ENCODE measurements at places on chromosomes 11 and 22.

DNA sequence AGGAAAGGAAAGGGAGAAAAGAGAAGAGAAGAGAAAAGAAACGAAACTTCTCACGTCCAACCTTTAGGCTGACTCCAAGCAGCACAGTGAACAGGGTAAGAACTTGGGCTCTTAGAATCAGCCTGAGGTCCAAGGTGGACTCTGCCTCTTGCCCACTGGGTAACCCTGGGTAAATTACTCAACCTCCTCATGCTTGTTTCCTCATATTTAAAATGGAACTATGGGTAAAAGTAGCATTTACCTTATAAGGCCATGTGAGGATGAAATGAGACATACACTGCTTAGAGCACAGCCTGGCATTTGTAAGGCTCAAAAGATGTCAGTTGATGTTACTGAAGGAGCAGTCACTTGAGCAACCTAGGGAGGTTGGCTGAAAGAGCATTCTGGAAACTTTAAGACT, 107.9 kb downstream of the C11orf58 start:
- no peak for DNase-seq

DNA sequence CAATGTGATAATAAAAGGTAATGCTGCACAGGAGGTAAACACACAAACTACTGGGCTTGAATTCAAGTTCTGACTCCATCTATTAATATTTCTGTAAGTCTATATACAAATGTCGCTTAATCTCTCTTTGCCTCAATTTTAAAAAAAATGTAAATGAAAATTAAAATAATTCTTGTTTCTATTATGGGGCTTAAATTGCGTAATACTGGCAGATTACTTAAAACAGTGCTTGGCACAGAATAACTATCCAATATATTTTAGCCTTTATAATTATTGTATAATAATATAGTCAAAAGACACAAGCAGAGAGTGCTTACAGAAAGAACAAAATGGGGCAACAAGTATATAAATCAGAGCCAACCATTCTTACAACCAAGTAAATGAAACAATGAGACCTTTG, 489.1 kb downstream of the CNTN5 start:
- no peak for DNase-seq

DNA sequence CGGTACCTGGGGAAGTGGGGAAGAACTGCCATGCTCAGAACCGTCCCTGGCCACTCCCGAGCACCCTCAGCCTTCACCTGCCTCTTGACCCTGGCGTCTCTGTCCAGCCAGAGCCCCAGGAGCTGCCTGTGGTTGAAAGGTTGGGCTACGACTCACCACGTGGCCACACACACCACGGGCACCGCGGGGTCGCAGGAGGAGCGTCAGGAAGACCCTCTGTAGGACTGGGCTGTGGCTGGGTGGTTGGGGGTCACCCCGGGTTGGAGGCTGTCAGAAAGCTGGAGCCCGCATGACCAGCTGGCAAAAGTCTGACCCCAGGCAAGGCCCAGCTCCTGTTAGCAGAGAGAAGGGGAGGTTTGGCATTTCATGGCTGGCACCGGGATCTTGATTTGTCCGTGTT, 11.5 kb downstream of the KRTAP5-5 start:
- no peak for DNase-seq

GRCh38 chr22:44448271-44448830, 49.7 kb downstream of the RTL6 start:
- no peak for DNase-seq

DNA sequence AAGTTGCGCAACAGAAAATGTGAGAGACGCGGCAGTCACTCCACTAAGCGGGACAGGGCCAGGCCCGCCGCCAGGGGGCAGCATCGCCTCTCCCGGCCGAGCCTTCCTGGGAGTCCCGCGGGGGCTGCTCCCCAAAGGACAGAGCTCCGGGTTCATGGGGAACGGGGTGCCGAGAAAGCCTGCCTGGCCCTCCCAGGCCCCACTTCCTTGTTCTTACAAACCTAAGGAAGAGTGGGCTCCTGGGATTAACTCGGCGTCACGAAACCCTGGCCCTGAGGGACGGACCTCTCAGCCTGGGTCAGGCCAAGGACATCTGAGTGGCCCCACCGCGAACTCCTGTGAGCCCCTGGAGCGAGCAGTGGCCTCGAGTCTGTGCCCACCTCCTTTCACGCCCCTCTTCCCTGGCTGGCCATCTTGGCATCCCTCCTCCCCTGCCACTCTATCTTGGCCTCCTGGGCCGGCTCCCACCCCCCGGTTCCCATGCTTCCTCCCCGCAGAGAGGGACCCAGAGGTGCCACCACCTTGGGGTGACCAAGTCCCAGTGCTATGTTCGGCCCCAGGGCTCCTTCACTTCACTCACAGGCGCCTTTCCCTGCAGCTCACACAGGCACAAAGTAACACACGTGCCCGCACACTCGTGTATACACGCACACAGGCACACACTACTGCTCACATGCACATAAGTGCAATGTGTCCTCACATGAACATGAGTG, 99.9 kb upstream of the FGF3 start:
- peak; percentile 37 for DNase-seq

DNA sequence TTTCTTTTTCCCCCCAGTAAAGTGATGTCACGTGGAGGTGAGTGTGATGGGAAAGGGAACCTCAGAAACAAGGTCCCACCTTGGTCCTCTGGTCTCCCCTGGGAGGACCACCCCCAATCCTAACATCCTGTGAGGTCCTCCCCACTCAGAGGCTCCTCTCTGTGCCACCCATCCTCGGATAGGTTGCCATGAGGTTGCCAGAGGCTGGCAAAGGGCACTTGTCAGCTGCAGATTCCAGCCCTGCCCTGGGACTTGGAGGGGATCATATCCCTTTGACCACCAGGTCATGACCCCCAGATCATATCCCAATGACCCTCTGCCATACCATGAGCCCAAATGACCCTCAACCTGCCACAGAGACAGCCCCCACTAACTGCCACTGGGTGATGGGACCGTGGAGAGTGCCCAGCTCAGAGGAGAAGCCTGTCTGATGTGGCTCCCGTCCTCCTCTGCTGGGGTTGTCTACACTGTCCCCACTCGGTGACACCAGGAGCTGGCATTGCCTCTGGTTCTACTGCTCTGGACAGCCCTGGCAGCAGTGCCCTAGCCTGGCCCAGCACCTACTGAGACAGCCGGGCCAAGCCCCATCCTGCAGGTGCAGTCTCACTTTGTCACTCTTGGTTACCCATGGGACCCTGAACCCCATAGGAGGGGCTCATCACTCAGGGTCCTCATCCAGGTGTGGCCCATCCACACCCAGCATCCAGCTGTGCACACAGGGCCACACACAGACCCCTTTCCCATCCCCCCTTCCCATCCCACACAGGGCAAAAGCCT, 90.2 kb upstream of the KCNQ1OT1 start:
- no peak for DNase-seq

GRCh38 chr11:67276781-67277230, 10.5 kb downstream of the GRK2 start:
- no peak for DNase-seq

DNA sequence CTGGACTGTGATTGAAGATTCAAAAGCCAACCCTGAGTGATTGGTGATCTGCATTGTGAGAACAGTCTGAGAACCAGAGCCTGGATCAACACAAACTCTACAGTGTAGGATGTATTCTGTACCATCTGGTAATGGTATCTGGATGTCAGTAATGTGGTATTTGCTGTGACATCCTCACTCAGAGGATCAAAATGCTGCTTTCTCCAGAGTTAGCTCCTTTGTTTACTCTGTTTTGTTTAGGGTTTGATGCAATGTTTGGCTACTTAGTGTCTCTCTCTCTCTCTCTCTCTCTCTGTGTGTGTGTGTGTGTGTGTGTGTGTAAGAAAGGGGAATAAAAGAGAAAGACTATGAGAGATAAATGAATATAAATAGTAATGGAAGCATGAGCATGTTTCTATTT, 24.3 kb downstream of the CASP4 start:
- DNase-seq = no peak

DNA sequence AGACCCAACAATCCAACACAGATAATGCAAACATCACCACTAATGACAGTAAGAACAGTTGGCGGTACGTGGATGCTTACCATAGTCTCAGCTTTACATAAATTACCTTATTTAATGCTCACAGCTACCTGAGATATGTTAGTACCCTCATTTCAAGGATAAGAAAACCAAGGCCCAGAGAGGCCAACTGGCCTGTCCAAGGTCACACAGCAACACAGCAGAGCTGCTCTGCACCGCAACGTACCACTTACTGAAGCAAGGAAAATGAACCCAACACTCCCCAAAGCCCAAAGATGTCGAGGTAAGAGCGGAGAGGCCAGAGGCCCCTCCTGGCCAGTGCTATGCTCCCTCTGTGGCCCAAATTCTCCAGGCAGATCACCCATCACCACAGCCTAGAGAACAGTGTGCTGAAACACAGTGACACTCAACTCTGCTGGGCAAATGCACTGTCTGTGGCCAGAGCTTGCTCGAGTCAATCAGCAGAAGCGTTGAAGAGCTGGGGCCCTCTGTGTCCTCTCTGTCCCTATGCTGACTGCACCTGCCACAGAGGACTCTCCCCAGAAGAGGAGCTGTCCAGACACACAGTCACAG, 14.0 kb downstream of the SHANK2 start:
- no peak for DNase-seq

GRCh38 chr11:86508604-86509587, 134.2 kb downstream of the CCDC81 start:
- no peak for DNase-seq

DNA sequence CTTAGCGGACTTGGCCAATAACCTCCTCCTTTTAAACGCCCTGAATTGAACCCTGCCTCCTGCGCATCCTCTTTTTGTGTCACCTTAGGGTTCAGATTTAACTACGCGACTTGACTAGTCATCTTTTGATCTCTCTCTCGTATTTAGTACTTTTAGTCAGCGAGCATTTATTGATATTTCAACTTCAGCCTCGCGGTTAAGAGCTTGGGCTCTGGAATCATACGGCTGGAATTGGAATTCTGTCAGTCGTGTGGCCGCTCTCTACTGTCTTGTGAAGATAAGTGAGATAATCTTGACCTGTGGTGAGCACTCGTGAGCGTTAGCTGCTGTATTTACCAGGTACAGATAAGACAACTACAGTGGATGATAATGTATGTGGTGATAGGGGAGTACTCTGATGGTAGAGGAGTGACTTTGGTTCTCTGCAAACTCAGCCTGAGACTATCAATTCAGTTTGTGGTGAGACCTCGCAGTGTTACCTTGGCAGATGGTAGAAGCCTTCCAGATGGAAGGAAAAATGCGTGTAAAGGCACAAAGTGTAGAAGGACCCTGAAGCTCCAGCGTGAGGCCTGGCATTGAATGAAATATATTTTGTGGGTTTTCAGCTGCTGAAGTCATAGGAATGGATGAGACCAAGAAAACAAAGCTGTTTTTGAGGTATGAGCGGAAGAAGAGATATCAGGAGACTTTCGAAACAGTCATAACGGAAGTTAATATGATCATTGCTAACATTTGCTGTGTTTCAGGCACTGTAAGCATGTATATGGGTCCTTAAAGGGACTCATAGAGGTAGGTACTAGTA, 682 bp downstream of the ATM start:
- no peak for DNase-seq

DNA sequence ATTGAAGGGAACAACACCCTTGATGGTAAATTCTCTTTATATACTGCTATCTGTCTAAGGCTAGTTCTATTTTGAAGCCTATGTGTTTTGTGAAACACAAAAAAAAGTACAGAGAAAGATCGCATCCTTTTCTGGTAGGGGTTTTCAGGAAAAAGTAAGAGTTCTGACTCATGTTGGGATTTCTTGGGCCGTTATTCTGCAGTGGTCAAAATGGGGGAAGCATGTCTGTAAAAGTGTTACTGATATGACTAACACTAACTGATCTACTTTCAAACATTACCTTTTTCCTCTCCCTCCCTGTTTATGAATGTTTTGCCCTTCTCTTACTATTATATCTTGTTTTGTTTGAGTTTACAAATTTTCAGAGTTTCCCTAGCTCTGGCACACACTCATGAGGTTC, 53.9 kb downstream of the CTNND1 start:
- no peak for DNase-seq

DNA sequence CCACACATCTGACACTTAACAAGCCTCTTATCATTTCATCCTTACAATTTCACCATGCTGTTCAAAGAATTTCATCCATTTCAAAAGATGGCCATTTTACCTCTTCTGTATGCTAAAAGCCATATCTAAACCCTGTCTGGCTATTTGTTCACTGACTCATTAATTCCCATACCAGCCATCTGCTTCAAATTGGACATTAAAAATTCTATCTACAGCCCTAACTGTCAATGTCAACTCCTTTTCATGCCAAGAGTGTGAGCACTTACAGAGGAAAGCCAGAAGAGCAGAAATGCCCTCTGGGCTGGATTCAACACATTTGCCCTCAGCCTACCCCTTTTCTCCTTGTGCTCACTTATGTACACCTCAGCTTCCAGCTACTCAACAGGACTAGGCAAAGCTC, 59.2 kb downstream of the SYTL2 start:
- DNase-seq = no peak

DNA sequence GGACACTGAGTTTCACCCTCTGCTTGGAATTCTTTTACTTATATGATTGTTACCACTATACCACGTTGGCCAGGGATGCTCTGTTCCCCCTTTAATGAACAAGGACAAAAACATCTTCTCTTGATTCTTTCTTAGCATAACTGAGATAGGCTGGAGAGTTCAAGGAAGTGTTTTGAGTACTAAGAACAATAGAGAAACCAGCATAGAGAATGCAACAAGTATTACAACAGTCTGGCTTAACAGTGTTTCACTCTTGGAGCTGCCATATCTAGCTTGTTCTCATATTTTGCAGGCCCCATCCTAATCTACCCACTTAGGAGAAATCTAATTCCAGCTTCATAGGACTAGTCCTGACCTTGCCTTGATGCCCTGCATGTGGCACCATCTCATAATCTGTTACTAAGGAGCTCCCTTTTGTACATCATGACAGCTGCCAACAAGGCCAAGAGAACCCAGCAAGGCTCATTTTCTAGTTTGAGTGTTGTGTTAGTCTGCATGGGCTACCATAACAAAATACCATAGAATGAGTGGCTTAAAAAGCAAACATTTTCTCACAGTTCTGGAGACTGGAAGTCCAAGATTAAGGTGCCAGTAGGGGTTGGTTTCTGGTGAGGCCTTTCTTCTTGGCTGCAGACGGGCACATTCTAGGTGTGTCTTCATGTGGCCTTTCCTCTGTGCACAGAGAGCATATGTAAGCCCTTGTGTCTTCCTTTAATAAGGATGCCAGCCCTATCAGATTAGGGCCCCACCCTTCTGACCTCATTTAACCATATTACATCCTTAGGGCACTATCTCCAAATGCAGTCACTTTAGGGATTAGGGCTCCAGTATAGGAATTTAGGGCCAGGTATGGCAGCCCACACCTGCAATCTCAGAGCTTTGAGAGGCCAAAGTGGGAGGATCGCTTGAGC, 37.8 kb downstream of the PACS1 start:
- DNase-seq = no peak

DNA sequence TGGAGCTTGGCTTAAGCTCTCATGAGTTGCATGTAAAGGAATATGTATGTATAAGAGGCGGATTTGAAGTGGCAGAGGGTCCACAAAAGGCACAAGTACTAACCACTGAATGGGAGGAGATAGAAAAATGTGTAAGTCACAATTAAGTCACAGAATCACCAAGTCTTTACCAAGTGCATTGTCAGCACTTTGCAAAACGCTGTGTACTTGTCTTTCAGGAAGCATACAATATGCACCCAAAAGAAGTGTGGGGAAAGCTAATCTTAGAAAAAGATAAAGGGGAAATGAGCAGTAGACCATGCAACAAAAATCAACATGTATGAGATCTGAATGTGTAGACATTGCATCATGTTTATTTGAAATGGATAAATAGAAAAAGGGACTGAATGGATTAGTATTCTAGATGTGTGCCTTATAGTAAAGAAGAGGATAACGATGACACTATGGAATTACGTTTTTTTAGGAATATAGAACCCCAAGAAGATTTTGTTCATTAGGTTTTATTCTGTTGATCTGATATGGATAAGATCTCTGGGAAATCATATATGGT, 4.5 kb downstream of the CNTF start:
- no peak for DNase-seq

GRCh38 chr11:81286550-81286949, 1447.1 kb downstream of the FAM181B start:
- DNase-seq = no peak

Measured in NCI-H748 treated with DMSO at 0.1 percent for 48 hours (cell line).